Activated CD4-positive, alpha-beta T cell treated with anti-CD3 and anti-CD28 coated beads, Interleukin-2, amount 50 U/mL, for 1 hour (primary cell): ENCODE measurements at places on chromosomes 16 and 17.
A peak's percentile ranks its signal among the peaks of the same experiment; 100 is the strongest.

- DNase-seq: peak; percentile 29
Observed at GRCh38 chr16:57999366-57999970, 1.0 kb downstream of the ZNF319 start.

- DNase-seq: no peak
Observed at GRCh38 chr16:67053767-67054334, 24.9 kb downstream of the CBFB start.

GRCh38 chr16:46736695-46737094 lies 11.4 kb downstream of the MYLK3 start:
- DNase-seq: no peak

GRCh38 chr17:76953946-76954345 lies 85.7 kb downstream of the MGAT5B start:
- DNase-seq: no peak

DNA sequence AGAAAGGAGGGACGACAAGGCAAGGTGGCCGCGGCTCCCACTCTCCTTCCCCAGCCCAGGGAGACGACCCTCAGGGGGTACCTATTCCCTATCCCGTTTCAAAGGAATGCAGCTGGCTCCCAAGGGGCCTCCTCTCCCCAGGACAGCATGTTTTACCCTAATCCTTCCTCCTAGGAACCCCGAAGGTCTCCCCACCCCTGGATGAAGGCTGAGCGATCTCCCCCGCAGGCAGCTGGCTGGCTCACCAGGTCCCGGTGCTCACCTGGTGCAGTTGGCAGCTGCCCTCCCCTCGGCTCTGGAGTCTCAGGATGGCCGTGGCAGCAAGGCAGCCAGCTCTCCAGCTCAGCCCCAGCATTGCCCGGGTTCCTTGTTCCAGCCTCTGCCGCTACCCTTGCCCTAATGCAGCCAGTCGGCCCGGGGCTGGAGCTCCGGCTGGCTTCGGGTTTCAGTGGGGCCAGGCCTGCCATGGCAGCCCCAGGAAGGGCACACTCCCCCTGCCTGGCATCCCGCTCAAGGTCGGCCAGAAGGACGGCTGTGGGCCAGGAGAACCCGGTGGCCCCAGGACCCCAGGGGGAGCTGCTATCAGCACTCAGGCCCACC lies 4.6 kb downstream of the CLUH start:
- no peak for DNase-seq

- no peak for DNase-seq
Observed at GRCh38 chr16:1337486-1337885, 4.0 kb downstream of the BAIAP3 start.

- no peak for DNase-seq
Observed at GRCh38 chr17:80262291-80262690, 1.6 kb downstream of the RNF213 start.

DNA sequence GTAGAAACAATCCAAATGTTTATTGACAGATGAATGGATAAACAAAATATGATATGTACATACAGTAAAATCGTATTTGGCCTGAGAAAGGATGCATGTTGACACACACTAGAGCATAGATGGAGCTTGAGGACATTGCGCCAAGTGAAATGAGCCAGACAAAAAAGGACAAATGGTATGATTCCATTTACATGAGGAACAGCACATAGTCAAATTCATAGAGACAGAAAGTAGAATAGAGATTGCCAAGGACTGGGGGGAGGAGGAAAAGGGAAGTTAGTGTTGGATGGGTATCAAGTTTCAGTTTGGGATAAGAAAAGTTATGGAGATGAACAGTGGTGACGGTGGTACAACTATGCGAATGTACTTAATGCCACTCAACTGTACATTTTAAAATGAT lies 47.9 kb downstream of the COPRS start:
- DNase-seq: no peak

GRCh38 chr16:14420721-14421488 lies 209.2 kb downstream of the PARN start:
- no peak for DNase-seq

DNA sequence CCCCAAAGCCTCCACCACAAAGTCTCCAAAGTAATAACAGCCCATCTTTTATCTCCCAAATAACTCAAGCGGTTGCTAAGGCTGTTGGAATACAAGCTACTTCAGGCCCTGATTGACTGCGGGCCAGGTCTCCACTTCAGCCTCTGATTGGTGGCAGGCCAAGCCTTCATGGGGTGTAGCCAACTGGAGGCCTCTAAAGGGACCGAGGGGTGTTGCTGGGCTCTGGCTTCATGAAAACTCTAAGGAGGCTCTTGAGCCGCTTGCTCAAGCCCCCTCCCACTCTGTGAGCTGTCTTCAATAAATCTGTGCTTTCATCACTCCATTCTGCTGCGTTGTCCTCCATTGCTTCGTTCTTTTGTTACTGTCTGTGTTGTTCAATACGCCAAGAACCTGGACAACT lies 487.2 kb downstream of the XYLT1 start:
- DNase-seq: no peak

GRCh38 chr17:59753522-59754467 lies 46.3 kb downstream of the VMP1 start:
- no peak for DNase-seq

GRCh38 chr17:77738751-77739531 lies 219.6 kb upstream of the TNRC6C start:
- DNase-seq: no peak

DNA sequence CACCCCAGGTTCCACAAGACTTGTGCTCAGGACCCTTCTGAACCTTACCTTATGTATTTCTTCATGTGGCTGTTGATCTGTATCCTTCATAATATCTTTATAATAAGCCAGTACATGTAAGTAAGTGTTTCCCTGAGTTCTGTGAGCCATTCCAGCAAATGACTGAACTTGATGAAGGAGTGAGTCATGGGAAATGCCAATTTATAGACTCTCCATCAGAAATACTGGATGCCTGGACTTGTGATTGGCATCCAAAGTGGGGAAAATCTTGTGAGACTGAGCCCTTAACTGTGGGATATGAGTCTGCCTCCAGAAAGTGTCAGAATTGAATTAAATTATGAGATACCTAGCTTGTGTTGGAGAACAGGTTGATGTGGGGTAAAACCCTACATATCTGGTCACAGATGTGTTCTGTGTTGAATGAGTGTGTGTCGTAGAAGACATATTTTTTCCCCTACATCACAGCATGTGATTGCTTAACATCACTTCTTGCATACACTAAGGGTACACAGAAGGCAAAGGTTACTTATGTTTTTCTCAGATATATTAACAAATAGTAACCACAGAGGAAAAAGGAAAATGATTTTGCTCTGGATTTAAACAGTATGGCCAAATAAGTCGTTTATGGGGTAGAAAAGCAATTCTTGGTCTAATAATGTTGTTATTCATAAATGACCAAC lies 70.2 kb upstream of the NETO2 start:
- no peak for DNase-seq

DNA sequence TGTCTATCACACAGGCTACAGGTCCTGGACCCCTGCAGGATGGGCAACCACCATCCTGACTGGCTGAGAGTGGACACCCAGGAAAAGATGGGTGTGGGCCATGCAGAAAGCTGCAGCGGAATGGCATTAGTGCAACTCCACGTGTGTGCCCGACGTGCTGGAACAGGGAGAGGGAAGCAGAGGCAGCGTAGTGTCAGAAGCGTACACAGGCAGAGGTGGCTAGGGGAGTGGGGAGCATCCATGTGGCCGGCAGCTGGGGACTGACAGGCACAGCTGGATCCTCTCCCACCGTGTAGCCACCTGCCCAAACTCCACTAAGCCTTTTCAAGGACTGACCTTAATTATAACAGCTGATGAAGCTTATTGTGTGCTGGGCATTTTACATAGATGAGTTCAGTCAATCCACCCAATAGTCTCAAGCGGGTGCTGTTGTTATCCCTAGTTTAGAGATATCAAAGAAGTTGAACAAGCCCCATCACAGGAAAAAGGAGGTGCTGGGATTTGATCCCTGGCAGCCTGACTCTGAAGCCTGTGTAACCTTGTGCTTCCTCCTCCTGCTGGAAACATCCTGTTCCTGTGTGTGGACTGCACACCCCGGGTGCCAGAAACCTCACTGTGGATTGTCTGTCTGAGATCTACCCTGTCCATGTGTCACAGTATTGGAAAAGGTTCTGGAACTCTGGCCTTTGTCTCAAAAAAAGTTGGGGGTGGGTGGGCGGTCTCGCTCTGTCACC lies 114.0 kb downstream of the PRKCA start:
- DNase-seq: no peak

- DNase-seq: no peak
Observed at GRCh38 chr16:63312346-63312745, 1276.1 kb upstream of the CDH8 start.

DNA sequence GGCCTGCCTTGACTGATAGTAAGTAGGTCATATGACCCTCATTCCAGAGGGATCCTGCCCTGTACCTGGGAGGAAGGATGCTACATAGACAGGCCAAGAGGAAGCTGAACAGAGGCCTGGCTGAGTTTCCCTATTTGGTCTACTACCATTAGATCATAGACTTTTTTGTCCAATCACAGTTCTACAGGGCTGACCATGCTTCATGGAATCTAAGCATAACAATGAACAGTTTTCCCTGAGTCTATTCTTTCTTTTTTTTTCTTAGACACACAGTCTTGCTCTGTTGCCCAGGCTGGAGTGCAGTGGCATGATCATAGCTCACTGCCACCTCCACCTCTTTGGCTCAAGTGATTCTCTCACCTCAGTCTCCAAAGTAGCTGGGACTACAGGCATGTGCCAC lies 3.9 kb downstream of the GPR179 start:
- no peak for DNase-seq

DNA sequence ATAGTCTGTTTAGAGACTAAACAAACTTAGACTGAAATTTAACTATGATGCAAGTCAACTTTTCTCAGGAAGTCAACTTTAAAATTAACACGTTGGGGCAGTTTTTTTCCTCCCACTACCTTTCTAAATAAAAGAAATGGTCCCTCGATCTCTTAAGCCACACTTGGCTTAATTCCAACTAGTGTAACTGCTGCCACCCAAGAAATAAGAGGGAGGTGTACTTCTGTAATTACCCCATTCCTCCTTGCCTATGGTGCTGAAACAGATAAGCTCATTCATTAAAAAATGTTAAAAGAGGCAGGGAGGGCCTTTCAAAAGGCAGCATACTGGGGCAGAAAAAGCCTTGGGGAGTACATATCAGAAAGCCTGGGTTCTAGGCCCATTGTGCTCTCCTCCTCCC lies 59.8 kb downstream of the NCOR1 start:
- DNase-seq: no peak

DNA sequence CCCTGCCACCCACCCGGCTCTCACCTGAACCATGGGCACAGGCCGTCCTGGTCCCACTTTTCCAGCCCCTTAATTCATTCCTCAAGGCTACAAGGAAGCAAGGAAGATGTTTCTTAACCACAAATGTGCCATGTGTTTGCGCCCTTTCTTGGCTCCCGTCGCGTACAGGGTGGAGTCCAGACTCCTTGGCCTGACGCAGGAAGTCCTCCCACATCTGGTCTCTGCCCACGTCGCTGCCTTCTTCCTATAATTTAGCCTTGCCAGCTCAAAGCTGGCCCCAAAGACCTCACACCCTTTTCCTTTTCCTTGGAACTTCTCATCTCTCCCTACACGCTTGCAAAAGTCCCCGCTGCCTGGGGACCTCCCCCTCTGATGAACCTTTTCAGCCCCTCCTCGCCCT lies 38.8 kb upstream of the BHLHA9 start:
- DNase-seq: no peak

GRCh38 chr17:63816123-63816522 lies 11.1 kb upstream of the PSMC5 start:
- DNase-seq: no peak

DNA sequence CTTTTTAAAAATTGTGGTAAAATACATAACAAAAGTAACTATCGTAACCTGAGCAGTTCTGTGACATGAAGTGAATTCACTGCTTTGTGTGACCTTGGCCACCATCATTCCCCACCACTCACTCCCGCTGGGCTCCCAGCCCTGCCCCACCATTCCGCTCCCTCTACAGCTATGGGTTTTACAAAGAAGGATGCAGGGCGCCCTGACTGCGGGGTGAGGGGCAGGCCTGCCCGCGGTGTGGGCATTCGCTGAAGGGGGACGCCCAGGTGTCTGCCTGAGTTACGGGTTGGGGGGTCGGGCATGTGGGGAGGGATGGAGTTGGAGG lies at the start of gene CEMP1:
CEMP1 (minus strand) TSS at position 38 of the 325 bp plus-strand sequence. CDS start 335 bp downstream, outside the sequence.
- DNase-seq: no peak

- no peak for DNase-seq
Observed at GRCh38 chr17:82392941-82393340, 21.4 kb downstream of the UTS2R start.

DNA sequence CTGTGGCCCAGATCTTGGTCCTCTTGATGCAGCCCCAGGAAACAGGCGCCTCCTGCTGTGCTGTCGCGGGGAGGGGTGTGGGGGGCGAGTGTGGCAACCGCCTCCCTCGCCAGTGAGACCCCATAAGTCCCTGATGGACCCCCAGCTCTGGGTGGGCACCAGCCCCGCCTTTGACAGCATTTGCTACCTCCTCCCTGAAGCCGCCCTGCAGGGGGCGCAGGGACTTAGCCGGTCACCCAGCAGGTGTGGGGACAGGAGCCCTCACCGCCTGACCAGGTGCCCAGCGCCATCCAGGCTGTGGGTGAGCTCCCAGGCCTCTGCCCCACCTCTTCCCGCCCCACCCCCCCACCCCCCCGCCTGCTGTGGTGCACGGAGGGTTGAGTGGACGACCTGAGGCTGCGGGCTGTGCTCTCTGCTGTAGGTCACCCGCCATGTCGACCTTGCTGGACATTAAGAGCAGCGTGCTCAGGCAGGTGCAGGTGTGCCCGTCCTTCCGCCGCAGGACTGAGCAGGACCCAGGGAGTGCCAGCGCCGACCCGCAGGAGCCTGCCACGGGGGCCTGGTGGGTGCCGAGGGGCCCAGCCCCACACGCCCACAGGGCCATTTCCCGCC lies 4.8 kb downstream of the BAIAP3 start:
- no peak for DNase-seq

DNA sequence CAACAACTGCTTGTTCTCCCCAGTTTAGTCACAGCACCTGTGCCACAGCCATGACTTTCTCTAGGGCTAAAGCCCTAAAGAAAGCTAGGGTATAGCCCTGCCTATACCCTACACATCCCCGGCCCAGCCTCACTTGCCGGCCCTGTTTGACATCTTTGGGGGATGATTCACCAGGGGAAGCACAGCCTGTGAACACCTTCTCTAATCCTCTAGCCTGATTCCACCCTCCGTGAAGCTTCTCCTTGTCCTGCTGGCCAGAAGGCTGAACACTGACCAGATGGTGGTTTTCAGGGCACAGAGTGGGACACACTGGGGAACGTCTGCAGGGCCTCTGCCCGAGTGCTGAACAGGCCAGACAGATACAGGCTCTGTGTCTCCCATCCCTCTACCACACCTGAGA lies 6.0 kb downstream of the CLEC16A start:
- no peak for DNase-seq

DNA sequence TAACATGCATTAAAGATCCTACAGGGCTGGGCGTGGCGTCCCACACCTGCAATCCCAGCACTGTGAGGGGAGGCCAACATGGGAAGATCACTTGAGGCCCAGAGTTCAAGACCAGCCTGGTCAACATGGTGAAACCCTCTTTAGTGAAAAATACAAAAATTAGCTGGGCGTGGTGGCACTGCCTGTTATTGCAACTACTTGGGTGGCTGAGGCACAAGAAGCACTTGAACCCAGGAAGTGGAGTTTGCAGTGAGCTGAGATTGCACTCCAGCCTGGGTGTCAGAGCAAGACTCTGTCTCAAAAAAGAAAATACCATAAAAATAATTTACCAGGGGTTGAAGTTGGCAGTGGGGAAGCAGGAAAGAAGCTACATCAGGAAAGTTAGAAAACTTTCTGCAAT lies 12.9 kb downstream of the TXNDC11 start:
- no peak for DNase-seq

GRCh38 chr17:12537436-12537835 lies 128.3 kb upstream of the MYOCD start:
- DNase-seq: no peak

- no peak for DNase-seq
Observed at GRCh38 chr17:52790359-52790955, 631.9 kb upstream of the CA10 start.

GRCh38 chr17:11035681-11036080 lies 197.8 kb upstream of the PIRT start:
- no peak for DNase-seq
